ENCODE measurements at places on chromosomes 7 and 10. TPM values are rescaled to one million over a fixed set of nuclear protein-coding genes. Genes with fewer than 3 reads are reported as not detected.
A peak's percentile ranks its signal among the peaks of the same experiment; 100 is the strongest.

- DNase-seq, result no peak
- H3K27me3 ChIP-seq, result no peaks in the 10 kb centered on the region
- H3K36me3 ChIP-seq, result no peaks in the 10 kb centered on the region
- peak overlapping the region; percentile 85 for H3K27ac ChIP-seq
- peaks cover 20% of the 10 kb centered on the region for H3K4me1 ChIP-seq
These were observed 150.0 kb downstream of the ZNF33B start for GRCh38 chr10:42488416-42488815.

SNX10 gene
- total RNA-seq, result 0.56 TPM

TACR2 gene
- not detected for total RNA-seq

DNA sequence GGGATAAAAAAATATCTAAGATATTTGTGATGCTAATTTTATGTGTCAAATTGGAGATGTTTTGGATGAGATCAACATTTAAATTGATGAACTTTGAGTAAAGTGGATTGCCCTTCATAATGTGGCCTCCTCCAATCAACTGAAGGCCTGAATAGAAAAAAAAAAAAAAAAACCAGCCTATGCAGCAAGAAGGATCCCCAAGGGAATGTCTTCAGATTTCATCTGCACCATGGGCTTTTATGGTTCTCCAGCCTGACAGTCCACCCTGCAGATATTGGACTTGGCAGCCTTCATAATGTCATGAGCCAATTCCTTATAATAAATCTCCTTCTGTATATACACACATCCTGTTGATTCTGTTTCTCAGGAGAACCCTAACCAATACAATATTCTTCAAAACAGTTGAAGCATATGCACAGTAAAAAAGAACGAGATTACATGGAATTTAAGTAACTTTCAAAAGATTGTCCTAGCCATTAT lies 316.9 kb upstream of the PLXDC2 start:
- H3K27me3 ChIP-seq, result peaks cover 3% of the 10 kb centered on the region
- H3K36me3 ChIP-seq, result no peaks in the 10 kb centered on the region
- H3K4me1 ChIP-seq, result no peaks in the 10 kb centered on the region
- no peak overlapping the region for H3K27ac ChIP-seq
- DNase-seq, result no peak
- no peak overlapping the region for H3K4me3 ChIP-seq
